LHCN-M2 (cell line): ENCODE measurements at places on chromosomes 11 and 22. TPM values are rescaled to one million over a fixed set of nuclear protein-coding genes. Genes with fewer than 3 reads are reported as not detected.

- no peak for DNase-seq
Measured at GRCh38 chr22:43106302-43106701, 4.2 kb upstream of the BIK start.

DNA sequence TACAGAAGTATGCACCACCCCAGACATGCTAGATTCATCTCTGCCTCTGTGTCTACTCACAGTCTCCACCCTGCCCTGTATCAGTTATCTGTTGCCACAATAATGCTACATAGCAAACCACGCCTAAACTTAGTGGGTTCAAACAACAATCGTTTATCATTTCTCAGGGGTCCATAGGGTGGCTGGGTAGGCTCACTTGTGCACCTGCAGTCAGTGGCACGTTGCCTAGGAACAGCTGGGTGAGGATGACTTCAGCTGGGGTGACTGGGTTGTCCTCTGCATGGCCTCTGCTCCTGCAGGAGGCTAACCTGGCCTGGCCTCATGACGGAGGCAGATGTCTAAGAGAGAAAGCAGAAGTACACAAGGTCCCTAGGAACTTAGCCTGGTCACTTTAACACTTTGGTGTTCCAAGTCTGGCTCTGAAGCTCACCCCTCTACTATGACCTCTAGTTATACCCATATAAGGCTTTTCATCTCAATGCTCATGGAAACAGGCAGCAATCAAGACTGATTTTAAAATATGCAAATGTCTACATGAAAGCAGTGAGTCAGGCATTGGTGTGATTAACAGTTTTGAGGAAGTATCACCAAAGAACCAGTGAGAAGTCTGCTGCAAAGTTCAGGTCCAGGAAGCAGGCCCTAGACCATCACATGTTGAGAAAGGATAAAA, 10.7 kb downstream of the OLFML1 start:
- no peak for DNase-seq

GRCh38 chr22:36965696-36966095, 52.3 kb downstream of the CSF2RB start:
- DNase-seq, result no peak

- peak; percentile 99 for DNase-seq
Measured at GRCh38 chr11:114159802-114160632, 100.5 kb downstream of the ZBTB16 start.

- no peak for DNase-seq
Measured at GRCh38 chr11:44761551-44761961, 34.8 kb downstream of the TSPAN18 start.

GRCh38 chr22:36252754-36253522, at the start of gene APOL1:
Gene APOL1, plus strand, starts transcription at chr22:36253133. Its CDS starts 1,823 bp downstream, at chr22:36254956.
- no peak for DNase-seq

DNA sequence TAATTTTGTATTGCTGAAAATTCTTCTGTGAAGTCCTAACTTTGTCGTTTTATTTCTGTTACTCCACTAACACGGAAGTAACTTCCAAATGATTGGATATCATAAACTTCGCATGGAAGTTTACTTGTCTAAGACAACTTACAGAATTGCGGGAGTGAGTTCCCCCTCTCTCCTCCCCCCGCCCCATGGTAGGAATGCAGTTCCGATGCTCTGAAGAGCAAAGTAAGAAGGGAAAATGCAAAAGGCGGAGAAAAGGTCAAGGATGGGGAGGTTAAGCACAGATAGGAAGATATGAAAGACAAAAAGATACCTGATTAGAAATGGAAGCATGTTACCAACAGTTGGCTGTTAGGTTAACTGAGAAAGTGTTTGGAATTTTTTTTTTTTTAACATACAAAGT, 1.3 kb downstream of the EIF3M start:
- no peak for DNase-seq

DNA sequence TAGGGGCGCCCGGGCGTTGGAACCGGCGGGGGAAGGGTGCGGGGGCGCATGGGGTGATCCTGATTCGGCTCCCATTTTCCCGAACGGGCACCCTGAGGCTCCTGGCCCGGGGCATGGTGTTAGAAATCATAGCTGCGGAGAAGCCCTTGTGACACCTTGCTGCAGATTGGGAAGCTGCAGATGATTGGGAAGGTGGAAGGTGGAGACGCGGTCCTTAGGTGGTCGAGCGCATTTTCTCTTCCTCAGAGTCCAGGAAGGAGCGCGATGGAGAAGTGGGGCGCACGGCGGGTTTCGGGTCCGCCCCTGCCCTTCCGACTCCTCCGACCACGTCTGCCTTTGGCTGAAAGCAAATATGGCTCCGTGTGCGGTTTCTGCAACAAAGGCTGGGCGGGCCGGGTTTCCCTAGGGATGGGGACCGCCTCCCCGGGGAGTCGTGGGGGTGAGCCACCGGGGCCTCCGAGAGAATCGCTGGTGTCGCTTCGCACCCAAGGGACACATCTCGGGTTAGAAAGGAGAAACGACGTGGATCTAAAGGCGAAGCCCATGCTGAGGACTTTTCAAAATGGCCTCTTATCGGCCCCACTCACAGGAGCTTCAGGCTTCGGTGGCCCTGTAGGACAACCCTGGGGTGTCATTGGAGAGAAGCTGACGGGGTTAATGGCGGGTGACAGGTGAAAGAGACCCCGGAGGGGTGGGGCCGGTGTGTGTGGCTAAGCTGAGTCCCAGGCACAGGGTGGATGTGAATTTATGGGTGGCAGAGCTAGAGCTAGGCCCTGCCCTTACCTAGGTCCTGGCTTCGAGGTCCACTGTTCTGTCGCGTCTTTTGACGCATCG, 707 bp upstream of the FTH1 start:
- peak; percentile 33 for DNase-seq

DNA sequence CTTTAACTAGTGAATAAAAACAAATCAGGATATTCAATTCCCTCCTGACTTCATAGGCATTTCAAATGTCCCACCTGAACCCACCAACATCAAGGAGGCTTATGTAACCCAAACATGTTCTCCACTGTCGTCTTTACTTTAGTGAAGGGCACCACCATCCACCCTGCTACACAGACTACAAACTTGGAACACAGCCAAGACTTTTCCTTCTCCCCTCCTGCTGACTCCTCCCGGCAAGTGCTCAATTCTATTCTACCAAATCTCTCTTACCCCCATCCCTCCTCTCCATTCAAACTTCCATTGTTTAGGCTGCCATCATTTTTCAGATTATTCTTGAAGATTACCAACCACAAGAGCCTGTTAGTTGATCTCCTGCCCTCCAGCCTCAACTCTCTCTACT, 24.3 kb downstream of the SAAL1 start:
- no peak for DNase-seq

DNA sequence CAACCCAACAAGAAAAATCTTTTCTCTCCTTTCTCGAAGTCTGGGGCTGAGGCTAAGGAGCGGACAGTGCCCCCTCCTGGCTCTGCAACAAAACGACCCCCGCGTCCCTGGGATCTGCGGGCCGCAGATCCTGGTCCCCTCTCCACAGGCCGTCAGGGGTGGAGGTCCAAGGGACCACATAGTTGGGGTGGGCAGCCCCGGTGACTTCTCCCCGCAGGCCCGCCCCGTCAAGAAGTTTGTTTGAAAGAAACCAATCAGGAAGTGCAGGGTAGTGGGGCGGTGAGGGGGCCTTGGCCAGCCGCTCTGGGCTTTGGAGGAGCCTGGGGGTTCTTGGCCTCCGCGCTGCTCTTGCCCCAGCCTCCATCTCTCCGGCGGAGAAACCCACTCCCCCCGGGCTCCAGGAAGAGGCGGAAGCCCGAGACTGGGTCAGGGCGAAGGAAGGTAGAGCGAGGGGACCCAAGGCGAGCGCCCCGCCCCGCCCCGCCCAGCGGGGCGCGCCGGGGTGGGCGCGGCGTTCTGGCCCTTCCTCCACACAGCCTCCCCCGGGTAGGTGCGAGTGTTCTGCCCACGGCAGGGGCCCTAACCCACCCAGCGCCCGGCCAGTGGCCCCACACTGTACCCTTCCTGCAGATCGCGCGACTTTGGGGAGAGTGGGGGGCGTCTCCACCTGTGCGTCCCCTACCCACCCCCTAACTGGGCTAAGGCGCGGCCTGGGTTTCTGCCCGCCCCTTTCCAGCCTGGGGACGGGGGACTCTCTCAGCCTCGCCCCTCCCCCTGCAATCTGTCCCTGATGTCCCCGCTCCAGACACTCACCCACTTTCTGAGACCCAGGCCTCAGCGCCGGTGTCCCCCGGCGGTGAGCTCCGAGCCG, 1.3 kb downstream of the TP53I11 start:
- DNase-seq, result no peak

DNA sequence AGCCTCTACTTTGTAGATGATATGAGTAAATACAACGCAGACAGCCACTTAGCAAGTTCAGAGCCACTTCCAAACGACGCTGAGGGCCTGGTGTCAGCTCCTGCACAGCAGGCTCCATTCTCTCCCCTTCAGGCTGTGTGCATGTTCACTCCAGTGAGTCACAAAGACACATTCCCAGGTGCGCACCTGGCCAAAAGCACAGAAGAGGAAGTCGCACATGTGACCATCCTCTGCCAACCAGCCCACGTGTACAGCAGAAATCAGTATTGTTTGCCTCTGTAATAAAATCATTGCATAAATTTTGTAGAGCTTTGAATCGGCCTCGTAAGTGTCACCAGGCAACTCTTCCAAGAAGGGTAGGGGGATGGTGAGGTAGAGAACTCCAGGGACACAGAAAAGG, 19.5 kb upstream of the TPH1 start:
- DNase-seq, result no peak

DNA sequence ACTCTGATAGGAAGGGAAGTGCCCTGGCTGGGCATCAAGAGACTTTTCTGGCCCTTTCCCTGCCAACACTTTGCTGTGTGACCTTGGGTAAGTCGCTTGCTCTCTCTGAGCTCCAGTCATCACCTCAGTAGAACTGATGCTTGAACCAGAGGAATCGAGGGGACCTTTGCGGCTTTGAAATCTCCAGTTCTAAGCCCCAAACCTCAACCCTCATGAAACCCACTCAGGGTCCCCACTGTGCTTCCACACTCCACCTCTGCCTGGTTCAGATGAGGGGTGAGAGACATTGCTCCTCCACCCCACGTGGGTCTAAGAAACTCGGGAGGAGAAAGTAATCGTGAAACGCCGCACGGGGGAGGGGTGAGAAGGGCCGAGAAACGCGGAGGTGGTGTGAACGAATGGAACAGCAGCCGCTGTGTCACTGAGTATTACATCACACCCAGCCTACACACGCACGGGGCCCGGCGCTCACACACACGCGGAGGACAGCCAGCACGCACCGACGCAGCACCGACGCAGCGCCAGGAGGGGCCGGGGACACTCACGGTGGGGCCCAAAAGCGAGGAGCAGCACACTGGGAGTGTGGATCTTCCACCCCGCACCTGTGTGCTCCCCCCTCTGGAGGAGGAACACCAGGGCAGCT, 4.3 kb downstream of the RTN4RL2 start:
- no peak for DNase-seq

GRCh38 chr11:66045177-66045639, 3.8 kb downstream of the GAL3ST3 start:
- DNase-seq, result peak; percentile 67

DNA sequence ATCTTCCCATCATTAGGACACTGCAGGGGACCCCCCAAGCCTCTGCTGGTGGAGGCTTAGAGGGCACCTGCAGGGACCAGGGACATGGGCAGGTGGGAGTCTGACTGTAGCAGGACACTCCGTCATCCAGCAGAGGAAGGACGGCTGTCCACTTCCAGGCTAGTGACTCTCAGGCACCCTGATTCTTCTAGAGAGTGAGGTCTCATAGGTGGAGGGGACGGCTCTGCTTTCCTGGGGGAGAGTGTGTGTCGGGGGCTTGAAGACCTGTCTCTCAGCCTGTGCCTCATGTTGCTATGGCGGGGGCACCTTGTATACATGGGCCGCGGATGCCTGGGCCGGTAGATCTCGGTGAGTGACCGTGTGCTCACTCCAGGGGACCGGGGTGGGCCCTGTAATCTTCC, 1116.6 kb downstream of the BRD1 start:
- no peak for DNase-seq

- no peak for DNase-seq
Measured at GRCh38 chr11:31102316-31102715, 267.2 kb downstream of the DCDC1 start.

- no peak for DNase-seq
Measured at GRCh38 chr11:128625746-128626145, 38.4 kb upstream of the ETS1 start.

DNA sequence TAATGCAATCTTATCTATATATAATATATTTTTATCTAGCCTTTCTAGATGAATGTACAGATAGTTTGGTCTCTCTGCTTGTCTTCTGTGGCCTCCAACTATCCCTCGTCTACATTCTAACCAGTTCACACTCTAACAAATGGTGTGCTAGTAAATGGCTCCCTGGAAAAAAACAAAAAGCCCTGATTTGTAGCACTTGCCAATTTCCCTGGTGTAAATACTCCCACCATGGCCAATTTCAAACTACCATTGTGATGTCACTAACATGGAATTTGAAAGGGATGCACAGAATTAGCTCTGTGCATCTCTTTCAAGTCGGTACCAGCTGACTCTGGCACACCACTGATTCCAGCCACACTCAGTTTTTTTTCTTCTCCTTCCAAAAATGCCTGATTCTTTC, 154.6 kb downstream of the MYO18B start:
- DNase-seq, result no peak

DNA sequence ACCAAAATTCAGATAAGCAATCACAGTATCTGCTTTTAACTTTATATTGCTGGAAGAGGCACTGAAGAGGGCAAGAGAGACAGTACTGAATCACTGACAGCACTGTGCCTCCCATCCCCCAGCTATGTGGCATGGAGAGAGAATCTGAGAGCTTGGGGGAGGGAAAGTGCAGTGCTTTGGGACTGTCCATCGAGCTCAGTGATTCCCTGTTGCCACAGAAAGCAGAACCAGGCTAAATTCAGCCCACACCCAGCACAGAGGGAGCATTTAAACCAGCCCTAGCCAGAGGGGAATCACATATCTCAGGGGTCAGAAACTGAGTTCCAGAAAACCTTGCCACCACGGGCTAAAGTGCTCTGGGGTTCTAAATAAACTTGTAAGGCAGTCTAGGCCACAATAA, 44.3 kb downstream of the KCNQ1 start:
- no peak for DNase-seq

- DNase-seq, result peak; percentile 68
Measured at GRCh38 chr11:112174789-112175598, at the start of gene BCO2. Gene BCO2, plus strand, starts transcription at chr11:112175512. Its CDS starts 90 bp downstream, at chr11:112175602.

PRSS23 gene
- 141 and 157 TPM in 2 replicates for total RNA-seq

P2RX6 gene
- total RNA-seq, result 51.2 and 63.5 TPM in 2 replicates

OR51E2 gene
- not detected in 2 replicates for total RNA-seq

TLCD5 gene
- total RNA-seq, result 5.5 and 10.0 TPM in 2 replicates

GAL3ST3 gene
- not detected in 2 replicates for total RNA-seq

MYBPC3 gene
- not detected in 2 replicates for total RNA-seq

SOX6 gene
- total RNA-seq, result under 0.01 TPM in 1 of 2 replicates, not detected in the other

ARVCF gene
- total RNA-seq, result 4.5 and 6.4 TPM in 2 replicates

MIOX gene
- not detected in 2 replicates for total RNA-seq

SUN2 gene
- 136 and 140 TPM in 2 replicates for total RNA-seq

DUSP8 gene
- not detected in 2 replicates for total RNA-seq

VWCE gene
- total RNA-seq, result 1.2 and 1.7 TPM in 2 replicates

MRGPRX4 gene
- not detected in 2 replicates for total RNA-seq

IFITM10 gene
- total RNA-seq, result 12.6 and 20.1 TPM in 2 replicates

SCGB1A1 gene
- total RNA-seq, result not detected in 2 replicates

NDUFS8 gene
- total RNA-seq, result 171 and 215 TPM in 2 replicates

TMEM121B gene
- 0.13 and 0.29 TPM in 2 replicates for total RNA-seq
